Forelimb muscle (tissue), 1 donor: ENCODE measurements at places on chromosomes 6 and 20.
A peak's percentile ranks its signal among the peaks of the same experiment; 100 is the strongest.

DNA sequence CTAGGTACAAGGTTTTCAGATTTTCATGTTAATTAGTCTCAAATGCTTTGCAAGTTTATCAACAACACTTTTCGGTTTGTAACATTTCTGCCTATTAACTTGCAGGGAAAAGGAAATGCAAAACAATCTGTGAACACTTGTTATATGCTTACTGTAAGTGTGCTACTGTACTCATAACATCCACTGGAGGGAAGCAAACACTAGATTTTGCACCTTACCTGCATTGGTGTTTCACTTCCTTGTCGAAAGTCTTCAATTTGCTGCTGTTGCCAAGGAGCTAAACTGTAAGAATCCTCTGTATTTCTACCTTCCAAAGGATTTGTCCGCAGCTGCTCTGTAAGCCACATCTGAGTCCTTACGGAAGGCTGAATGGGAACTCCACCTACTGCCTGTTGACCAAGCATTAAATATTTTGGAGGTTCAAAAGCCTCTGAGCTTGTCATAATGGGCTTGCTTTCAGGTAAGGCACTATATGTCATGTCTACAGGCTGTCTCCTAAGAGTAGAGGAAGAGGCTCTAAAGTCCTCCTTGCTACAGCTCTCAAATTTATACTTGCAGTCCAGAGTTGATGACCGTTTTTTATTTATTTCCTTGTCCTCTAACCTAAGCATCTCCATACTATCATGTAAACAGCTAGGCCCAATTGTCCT is 17.3 kb downstream of the PLN start:
- DNase-seq = peak; percentile 14

GRCh38 chr6:89439014-89439413 is 6.1 kb downstream of the ANKRD6 start:
- DNase-seq = no peak

- DNase-seq = no peak
These were observed 13.7 kb upstream of the CDC5L start for GRCh38 chr6:44373787-44374186.

DNA sequence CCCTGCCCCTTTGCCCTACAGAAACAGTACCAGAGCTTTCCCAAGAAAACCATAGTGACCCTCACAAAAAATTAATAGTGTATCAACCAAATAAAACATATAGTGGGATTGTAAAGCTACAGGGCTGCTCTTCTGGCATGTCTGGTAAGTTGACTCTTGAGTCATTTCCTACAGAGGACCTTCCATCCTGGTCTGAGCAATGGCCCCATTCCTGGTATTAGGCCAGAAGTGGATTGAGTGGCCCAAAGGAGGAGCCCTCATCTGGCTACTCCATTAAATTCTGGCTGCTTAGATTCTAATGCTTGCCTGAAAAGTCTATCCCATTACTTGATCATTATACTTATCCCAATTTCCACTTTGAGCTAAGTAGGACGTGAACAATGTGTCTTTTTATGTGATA is 150.9 kb upstream of the HMGN3 start:
- DNase-seq = no peak

- DNase-seq = no peak
These were observed 125.1 kb upstream of the SOX4 start for GRCh38 chr6:21468461-21468860.

DNA sequence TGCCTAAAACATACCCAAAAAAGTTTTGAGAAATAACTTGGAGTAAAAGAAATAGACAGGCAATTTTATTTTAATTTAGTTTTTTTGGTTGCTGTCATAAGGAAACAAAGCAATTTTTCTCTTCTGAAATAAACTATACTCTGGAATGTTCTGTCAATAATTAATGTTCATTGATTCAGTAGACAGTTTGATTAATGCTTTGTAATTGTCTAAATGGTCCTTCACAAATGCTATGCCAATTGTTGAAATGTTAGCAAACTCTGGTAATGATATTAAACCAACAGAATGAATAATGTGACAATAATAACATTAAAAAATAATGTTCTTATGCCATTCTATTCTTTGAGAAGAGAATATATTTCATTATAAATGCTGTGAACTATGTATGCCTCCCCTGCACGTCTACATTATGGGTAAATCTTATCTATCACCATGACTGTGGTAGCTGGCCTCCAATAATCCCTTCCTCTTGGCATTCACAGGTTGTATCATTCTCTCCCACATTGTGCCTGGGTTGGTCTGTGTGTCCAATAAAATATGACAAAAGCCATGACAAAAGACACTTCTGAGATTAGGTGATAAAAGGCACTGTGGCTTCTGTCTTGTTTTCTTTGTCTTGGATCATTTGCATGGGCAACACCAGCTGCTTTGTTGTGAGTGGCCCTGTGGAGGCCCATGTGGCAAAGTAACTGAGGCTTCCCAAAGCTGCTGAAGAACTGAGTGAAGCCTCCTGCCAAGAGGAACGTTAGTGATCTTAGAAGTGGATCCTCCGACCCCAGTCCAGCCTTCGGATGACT is 25.1 kb downstream of the IL20RA start:
- DNase-seq = no peak

DNA sequence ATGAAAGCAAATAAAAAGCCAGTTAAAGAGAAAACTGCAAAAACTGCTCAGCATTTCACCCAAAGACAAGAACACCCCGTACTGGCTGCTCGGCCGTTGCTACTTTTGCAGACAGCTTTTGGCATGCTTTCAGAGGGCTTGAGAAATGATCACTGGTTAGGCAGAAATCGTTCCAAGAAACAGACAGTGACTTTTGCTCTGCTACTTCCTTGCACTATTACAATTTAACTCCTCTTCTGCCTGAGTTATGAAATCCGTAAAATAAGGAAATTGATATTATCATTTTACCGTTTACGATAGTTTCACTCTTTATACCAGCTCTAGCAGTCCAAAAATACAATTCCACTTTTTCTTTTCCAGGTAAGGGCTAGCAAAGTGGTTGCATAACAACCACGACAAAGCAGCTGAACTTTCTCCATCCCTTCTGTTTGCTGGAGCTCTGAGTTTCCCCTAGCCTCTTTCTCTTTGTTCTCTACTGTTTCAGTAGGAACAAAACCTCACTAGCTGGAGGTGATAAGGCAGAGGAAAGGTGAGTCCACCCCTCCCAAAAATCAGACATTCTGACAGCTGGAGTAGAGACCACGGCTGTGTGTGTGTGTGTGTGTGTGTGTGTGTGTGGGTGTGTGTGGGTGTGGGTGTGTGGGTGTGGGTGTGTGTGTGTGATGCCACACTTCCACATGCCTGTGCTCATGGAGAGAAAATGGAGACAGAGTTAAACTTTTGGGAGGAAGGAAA is 191.8 kb upstream of the RREB1 start:
- peak; percentile 83 for DNase-seq

DNA sequence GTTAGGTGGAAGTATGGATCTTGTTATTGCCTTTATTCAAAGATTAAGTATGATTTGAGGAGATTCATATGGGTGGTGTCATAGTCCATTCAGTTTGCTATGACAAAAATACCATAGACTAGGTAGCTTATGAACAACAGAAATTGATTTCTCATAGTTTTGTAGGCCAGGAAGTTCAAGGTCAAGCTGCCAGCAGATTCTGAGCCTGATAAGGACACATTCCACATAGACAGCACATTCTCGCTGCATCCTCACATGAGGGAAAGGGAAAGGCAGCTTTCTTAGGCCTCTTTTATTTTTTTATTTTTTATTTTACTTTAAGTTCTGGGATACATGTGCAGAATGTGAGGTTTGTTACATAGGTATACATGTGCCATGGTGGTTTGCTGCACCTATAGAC is 27.7 kb downstream of the ME1 start:
- no peak for DNase-seq

DNA sequence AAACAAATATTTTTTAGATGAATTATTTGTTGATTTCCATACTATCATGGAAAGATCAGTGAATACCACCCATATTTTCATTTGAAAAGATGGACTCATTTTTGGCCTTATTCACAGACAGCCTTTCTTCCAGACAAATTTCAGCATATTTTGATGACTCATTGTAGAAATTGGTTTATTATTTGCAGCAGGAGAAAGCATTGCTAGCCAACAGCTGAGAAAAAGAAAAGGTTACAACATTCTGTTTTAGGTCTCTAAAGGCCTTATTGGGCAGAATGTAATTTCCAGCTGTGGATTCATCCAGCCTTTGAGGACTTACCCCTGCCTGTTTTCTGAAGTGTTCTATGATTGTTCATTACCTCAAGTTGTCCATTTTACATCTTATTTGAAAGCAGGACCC is 201.9 kb downstream of the PLCB4 start:
- DNase-seq = no peak

DNA sequence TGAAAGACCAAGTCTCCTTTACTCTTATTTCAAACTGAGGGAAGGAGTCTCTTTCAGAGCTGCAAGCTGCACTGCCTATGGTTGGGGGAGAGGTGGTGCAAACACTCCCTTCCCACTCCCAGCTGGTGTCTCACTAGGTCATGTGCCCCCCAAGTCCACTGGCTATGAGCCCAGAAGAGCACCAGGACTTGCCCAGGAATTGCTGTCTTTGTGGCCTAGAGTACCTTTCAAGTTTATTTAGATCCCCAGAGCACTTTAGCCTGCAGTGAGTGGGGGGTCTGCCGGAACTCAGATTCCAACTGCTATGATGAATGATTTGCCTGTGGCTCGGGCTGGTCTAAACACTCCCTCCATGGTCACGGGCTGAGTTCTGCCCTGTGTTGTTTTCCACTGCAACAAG is 192.6 kb upstream of the CITED2 start:
- no peak for DNase-seq

DNA sequence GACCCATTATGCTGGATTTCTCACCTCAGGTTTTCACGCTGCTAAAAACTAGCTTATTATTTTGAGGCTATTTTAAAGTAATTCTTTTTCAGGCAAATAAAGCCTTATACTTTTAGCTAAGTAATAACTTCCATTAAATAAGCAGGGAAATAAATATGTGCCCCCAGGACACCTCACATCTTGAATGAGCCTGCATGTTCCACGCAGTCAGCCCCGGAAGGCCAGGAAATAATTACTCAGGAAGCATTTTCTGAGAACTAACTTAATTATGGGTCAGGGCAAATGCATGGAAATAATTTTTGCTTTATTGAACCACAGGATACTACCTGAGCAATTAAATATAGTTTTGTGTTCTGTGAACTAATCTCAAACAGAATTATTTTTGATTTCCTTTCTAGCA is 41.1 kb downstream of the STX7 start:
- no peak for DNase-seq

DNA sequence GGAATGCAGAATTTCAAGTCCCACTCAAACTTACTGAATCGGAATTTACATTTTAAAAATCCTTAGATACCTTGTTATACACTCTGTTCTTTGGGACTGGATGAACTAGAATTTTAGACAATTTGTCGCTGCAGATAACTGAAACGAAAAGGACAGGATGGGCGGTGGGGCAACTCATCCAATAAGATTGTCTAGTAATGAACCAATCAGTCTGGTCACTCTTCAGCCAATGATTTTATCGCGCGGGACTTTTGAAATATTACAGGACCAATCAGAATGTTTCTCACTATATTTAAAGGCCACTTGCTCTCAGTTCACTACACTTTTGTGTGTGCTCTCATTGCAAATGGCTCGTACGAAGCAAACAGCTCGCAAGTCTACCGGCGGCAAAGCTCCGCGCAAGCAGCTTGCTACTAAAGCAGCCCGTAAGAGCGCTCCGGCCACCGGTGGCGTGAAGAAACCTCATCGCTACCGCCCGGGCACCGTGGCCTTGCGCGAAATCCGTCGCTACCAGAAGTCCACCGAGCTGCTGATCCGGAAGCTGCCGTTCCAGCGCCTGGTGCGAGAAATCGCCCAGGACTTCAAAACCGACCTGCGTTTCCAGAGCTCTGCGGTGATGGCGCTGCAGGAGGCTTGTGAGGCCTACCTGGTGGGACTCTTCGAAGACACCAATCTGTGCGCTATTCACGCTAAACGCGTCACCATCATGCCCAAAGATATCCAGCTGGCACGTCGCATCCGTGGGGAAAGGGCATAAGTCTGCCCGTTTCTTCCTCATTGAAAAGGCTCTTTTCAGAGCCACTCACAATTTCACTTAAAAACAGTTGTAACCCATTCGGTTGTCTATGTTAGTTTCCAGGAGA is 41.9 kb upstream of the HFE start:
- DNase-seq = peak; percentile 93

GRCh38 chr6:13764996-13765395 is 49.4 kb downstream of the MCUR1 start:
- DNase-seq = no peak

DNA sequence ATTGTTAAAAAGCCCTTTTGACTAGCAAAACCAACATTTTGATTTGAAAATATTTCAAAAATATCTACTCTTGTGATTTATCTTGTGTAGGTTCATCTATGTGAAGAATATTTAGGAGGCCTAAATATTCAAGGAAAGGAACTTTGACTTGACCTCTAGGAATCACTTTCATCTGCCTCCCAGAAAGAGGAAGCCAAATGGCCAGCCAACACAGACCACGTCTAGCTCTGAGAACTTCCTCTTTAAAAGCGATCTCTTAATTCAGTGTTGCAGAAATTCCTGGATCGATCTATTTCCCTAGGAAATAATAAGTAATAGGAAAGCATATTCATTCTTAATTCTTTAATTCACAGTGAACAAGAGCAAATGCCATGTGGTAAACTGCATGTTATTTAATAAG is 9.6 kb upstream of the MOXD1 start:
- DNase-seq = no peak

DNA sequence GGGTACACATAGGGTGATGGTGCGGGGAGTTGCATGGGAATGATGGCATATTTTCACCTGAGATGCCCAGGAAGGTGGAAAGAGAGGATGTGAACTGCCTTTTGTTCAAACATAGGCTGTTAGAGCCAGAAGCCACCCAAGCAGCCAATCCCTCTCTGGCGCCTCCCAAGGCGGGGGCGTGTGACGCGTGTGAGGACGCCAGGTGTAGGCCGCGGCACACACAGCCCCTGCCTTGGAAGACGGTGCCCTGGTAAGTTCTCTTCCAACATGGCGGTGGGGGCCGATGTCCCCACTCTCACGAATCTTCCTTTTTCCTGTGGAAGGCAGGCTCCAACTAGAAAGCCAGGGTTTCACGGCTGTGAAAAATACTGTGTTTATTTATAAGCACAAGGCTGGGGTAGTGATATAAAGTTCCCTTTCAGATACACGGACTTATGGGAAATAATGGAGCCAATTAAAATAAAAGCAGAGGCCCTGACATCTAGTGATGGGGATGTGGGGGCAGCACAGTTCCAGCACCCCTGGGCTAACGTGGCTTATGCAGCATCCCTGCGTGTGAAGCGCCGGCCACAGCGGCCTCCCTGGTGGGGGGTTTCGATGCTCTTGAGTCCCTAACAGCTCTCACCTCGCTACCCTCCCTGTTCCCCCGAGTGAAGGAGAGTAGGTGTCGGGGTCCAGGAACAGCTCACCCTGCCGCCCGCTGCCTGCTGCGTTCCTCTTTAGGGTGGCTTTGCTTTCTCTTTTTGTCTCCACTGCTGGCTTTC is 28.3 kb downstream of the CDH4 start:
- DNase-seq = no peak

GRCh38 chr6:133447924-133448323 is 206.8 kb downstream of the EYA4 start:
- no peak for DNase-seq

GRCh38 chr6:56372406-56372995 is 125.1 kb upstream of the COL21A1 start:
- DNase-seq = no peak
